Ascending aorta (tissue), 2 donors: ENCODE measurements at places on chromosomes 1 and 21.

- no peaks in the 10 kb centered on the region for H3K27me3 ChIP-seq
- no peaks in the 10 kb centered on the region for H3K36me3 ChIP-seq
- no peak overlapping the region for H3K27ac ChIP-seq
- H3K4me3 ChIP-seq, result no peak overlapping the region
Observed at GRCh38 chr1:87706779-87707228, 378.1 kb downstream of the LMO4 start.

- no peaks in the 10 kb centered on the region for H3K27me3 ChIP-seq
- H3K4me1 ChIP-seq, result no peaks in the 10 kb centered on the region
- H3K4me3 ChIP-seq, result no peak overlapping the region
Observed at GRCh38 chr1:239056940-239057339, 329.4 kb upstream of the CHRM3 start.

GRCh38 chr1:172391976-172392375, 28.5 kb upstream of the C1orf105 start:
- no peak for DNase-seq
- peaks cover 10% of the 10 kb centered on the region for H3K4me1 ChIP-seq

- no peak overlapping the region for H3K27ac ChIP-seq
- no peak for DNase-seq
- H3K4me1 ChIP-seq, result no peaks in the 10 kb centered on the region
- no peak overlapping the region for H3K4me3 ChIP-seq
- H3K36me3 ChIP-seq, result no peaks in the 10 kb centered on the region
Observed at GRCh38 chr1:21640653-21641052, 28.5 kb downstream of the RAP1GAP start.

DNA sequence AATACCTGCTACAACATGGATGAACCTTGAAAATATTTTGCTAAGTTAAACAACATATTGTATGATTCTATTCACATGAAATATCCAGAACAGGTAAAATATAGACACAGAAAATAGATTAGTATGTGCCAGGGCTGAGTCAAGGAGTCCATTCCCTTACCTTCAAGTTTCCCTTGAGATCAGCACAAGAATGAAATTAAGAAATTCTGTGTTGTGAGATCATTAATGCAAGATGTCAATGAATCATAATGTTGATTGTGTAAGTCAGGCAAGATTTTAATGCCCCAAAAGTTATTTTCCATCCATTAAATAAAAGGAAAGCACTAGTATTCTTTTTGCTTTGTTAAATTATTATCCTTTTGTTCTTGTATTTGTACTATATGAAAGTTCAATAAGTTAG, 139.4 kb downstream of the MRPL39 start:
- no peaks in the 10 kb centered on the region for H3K36me3 ChIP-seq
- DNase-seq, result no peak
- no peaks in the 10 kb centered on the region for H3K27me3 ChIP-seq
- H3K4me1 ChIP-seq, result no peaks in the 10 kb centered on the region
- no peak overlapping the region for H3K27ac ChIP-seq

- H3K4me1 ChIP-seq, result no peaks in the 10 kb centered on the region
- DNase-seq, result no peak
- H3K4me3 ChIP-seq, result no peak overlapping the region
- H3K36me3 ChIP-seq, result no peaks in the 10 kb centered on the region
Observed at GRCh38 chr1:71521655-71522264, 440.9 kb upstream of the ZRANB2 start.

- no peaks in the 10 kb centered on the region for H3K36me3 ChIP-seq
- H3K27ac ChIP-seq, result no peak overlapping the region
- DNase-seq, result no peak
- no peaks in the 10 kb centered on the region for H3K4me1 ChIP-seq
- H3K27me3 ChIP-seq, result no peaks in the 10 kb centered on the region
Observed at GRCh38 chr1:3027611-3028371, 6.5 kb downstream of the ACTRT2 start.

DNA sequence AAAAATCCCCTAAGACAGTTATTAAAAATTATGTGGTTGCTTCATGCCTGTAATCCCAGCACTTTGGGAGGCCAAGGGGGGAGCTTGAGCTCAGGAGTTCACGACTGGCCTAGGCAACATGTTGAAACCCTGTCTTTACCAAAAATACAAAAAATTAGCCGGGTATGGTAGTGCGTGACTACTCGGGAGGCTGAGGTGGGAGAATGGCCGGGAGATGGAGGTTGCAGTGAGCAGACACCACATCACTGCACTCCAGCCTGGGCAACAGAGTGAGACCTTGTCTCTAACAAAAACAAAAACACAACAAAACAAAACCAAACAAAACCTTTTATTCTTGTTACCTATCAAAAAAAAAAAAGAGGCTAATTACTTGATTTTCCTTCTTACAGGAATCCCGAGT, 2.1 kb downstream of the ELK4 start:
- no peak overlapping the region for H3K4me3 ChIP-seq
- peak overlapping the region; percentile 97 for H3K27ac ChIP-seq

GRCh38 chr1:204232526-204232925, 18.7 kb upstream of the GOLT1A start:
- no peaks in the 10 kb centered on the region for H3K36me3 ChIP-seq
- no peaks in the 10 kb centered on the region for H3K4me1 ChIP-seq
- no peak overlapping the region for H3K4me3 ChIP-seq
- no peak for DNase-seq

- H3K27ac ChIP-seq, result no peak overlapping the region
- no peak for DNase-seq
- H3K36me3 ChIP-seq, result no peaks in the 10 kb centered on the region
- H3K4me1 ChIP-seq, result peaks cover 6% of the 10 kb centered on the region
- H3K27me3 ChIP-seq, result peaks cover 48% of the 10 kb centered on the region
Observed at GRCh38 chr1:180237869-180238476, 7.9 kb downstream of the LHX4 start.

GRCh38 chr1:26831059-26831458, 4.6 kb downstream of the ZDHHC18 start:
- H3K4me3 ChIP-seq, result no peak overlapping the region
- no peak overlapping the region for H3K27ac ChIP-seq
- DNase-seq, result no peak
- H3K27me3 ChIP-seq, result no peaks in the 10 kb centered on the region
- H3K36me3 ChIP-seq, result peaks cover 19% of the 10 kb centered on the region

- DNase-seq, result no peak
- H3K4me3 ChIP-seq, result peak overlapping the region; percentile 94
- H3K27me3 ChIP-seq, result no peaks in the 10 kb centered on the region
Observed at GRCh38 chr1:179955287-179955680, 674 bp downstream of the CEP350 start.

DNA sequence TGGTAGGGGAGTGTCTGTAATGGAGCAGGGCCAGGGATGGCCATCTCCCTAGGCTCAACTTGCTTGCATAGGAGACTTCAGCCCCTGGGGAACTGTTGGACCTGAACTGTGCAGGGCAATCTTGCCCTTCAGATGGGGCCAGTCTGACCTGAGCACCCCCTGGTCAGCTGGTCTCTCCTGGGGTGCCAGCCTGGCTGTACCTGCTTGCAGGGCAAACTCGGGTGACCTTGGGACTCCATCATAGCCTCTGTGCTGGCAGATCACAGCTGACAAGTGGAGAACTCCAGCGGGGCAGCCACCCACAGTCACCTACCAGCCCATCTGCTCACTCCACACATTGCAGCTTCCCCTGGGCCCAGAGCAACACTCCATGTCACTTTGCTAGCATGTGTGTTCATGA, 8.1 kb downstream of the SPRR2A start:
- no peak overlapping the region for H3K27ac ChIP-seq
- H3K4me3 ChIP-seq, result no peak overlapping the region
- no peaks in the 10 kb centered on the region for H3K4me1 ChIP-seq
- no peaks in the 10 kb centered on the region for H3K27me3 ChIP-seq
- no peak for DNase-seq

GRCh38 chr21:38902608-38903445, 97.1 kb downstream of the ETS2 start:
- H3K27ac ChIP-seq, result peak overlapping the region; percentile 90
- no peaks in the 10 kb centered on the region for H3K27me3 ChIP-seq
- peaks cover 31% of the 10 kb centered on the region for H3K4me1 ChIP-seq
- no peak for DNase-seq
- no peak overlapping the region for H3K4me3 ChIP-seq
- H3K36me3 ChIP-seq, result no peaks in the 10 kb centered on the region

GRCh38 chr1:153687346-153688125, 9.0 kb downstream of the NPR1 start:
- DNase-seq, result no peak
- peak overlapping the region; percentile 47 for H3K27ac ChIP-seq
- no peaks in the 10 kb centered on the region for H3K27me3 ChIP-seq

- H3K4me3 ChIP-seq, result no peak overlapping the region
- H3K4me1 ChIP-seq, result peaks cover 17% of the 10 kb centered on the region
- no peak for DNase-seq
- no peaks in the 10 kb centered on the region for H3K27me3 ChIP-seq
- no peak overlapping the region for H3K27ac ChIP-seq
- H3K36me3 ChIP-seq, result no peaks in the 10 kb centered on the region
Observed at GRCh38 chr1:15838721-15839120, 8.8 kb upstream of the SPEN start.

DNA sequence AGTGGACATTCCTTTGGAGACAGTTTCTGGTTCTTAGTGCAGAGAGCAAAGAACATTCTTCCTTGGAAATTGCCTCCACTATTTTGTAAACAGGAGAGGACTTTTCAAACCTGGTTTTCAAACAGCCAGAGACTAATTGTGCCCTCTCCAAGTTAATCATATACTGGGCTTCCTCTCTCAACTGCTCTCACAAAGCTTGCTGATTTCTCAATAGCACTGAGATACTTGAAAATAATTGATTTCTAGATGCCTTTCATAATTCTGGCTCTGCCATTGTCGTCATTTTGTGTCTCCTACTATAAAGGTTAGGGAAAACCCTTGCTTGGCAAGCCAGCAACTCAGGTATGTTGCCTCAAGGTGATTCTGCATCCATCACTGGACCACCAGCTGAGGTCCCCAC, 56.0 kb downstream of the KCNJ15 start:
- H3K36me3 ChIP-seq, result no peaks in the 10 kb centered on the region
- H3K27me3 ChIP-seq, result no peaks in the 10 kb centered on the region
- no peak overlapping the region for H3K27ac ChIP-seq

GRCh38 chr1:33753087-33753856, 110.6 kb upstream of the HMGB4 start:
- H3K4me3 ChIP-seq, result no peak overlapping the region
- H3K4me1 ChIP-seq, result no peaks in the 10 kb centered on the region
- no peaks in the 10 kb centered on the region for H3K36me3 ChIP-seq
- no peak overlapping the region for H3K27ac ChIP-seq
- no peaks in the 10 kb centered on the region for H3K27me3 ChIP-seq
- DNase-seq, result no peak

DNA sequence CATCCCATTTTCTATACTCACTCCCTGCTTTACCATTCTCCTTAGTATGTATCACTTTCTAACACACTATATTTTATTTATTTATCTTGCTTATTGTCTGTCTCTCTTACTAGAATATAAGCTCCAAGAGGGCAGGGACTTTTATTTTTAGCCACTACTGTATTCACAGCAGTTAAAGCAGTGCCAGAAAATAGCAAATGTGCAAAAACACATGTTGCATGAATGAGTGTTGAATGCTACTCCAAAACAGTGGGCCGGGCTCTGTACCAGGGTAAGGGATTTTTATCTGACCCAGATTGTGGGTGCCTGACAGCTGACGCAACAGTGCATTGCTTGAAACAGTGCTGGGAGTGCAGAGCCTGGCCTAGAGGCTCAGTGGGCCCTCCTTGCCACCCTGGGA, 24.7 kb downstream of the COL16A1 start:
- H3K36me3 ChIP-seq, result peaks cover 16% of the 10 kb centered on the region
- H3K4me1 ChIP-seq, result no peaks in the 10 kb centered on the region
- no peak for DNase-seq

DNA sequence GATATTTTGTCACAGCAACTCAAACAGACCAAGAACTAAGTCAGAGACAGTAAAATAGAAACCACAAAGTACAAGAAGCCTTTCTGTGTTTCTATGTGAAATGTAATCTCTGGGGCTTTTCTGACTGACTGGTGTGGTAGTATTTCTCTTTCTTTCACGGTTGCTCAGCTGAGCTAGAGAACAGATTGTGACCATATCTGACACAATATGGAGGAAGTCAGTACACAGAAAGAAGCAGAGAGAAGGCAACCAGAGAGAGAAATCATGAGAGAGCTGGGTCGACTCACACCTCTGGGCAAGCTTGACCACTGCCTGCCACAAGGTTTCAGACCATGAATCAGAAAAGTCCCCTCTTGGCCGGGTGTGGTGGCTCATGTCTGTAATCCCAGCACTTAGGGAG, 208.9 kb upstream of the GREM2 start:
- no peaks in the 10 kb centered on the region for H3K36me3 ChIP-seq
- H3K27me3 ChIP-seq, result no peaks in the 10 kb centered on the region
- no peak overlapping the region for H3K4me3 ChIP-seq
- H3K27ac ChIP-seq, result no peak overlapping the region
- no peak for DNase-seq
- no peaks in the 10 kb centered on the region for H3K4me1 ChIP-seq

DNA sequence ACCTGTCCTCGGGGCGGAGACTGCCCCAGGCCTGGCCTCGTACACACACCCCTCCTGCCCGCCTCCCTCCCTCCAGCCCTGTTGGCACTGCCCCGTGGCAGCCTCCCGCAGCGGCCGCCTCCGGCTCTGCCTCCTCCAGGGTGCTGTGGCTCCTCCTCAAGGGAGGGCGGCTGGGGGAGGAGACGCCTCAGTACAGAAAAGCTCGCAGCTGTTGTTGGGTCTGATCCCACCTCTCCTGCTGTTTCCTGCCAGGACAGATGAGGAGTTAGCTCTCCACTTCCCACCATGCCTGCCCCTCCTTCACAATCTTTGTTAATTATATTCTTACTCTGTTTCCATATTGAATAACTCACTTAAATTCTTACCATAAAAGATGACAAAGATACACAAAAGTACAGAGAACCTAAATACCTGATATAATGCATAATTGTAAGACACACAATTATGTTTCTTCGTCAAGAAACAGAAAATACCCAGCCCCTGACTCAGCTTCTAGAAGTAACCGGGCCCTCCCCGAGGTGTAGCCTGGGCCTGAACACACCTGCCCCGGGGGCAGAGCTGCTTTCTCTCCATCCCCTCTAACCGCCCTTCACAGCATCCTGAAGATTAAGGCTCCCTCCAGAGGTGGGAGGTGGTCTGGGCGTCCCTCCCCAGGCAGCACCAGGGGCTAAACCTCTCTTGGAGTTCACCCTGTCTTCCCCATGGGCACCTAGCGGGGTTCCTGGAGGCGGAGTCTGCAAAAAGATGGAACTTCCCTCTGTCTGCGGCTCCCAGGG, 30.6 kb upstream of the COL6A1 start:
- no peak overlapping the region for H3K4me3 ChIP-seq
- H3K27ac ChIP-seq, result peak overlapping the region; percentile 72
- H3K4me1 ChIP-seq, result peaks cover 14% of the 10 kb centered on the region
- H3K36me3 ChIP-seq, result no peaks in the 10 kb centered on the region
- peak; percentile 90 for DNase-seq

GRCh38 chr1:239222999-239223398, 163.4 kb upstream of the CHRM3 start:
- no peaks in the 10 kb centered on the region for H3K4me1 ChIP-seq
- no peaks in the 10 kb centered on the region for H3K27me3 ChIP-seq
- no peaks in the 10 kb centered on the region for H3K36me3 ChIP-seq
